ENCODE measurements at places on chromosomes 7 and 10.

DNA sequence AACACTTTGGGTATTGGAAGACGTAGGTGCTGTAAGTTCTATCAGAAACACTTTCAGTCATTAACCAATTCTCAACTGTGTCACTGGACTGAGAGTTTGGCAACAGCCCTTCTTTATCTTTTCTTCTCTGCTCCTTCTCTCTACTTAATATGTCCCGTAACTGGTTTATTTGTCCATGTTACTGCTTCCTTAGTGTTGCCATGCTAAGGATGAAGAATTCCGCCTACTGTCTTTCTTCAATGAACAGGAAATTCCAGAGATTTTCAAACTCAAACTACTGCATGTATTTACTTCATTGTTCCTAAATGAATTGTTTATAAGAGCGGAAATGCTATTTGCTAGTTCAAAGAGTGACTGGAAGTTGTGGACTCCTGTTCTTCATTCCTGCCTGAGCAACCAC, 143.7 kb downstream of the TAX1BP1 start:
- no peak for DNase-seq

DNA sequence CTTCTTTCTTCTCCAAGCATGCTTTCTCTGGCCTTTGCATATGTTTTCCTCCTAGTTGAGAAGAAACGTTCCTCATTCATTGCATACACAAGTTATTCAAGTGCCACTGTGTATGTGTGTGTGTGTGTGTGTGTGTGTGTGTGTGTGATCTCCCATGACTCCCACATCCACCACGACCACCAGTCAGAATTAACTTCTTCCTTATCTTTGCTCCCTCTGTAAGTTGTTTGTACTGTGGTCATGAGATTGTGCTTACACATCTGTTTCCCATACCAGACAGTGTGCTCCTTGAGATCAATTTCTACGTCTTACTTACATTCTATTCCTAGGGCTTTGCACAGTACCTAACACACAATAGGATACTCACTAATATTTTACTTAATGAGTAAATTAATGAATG, 22.4 kb upstream of the FAM13C start:
- no peak for DNase-seq

DNA sequence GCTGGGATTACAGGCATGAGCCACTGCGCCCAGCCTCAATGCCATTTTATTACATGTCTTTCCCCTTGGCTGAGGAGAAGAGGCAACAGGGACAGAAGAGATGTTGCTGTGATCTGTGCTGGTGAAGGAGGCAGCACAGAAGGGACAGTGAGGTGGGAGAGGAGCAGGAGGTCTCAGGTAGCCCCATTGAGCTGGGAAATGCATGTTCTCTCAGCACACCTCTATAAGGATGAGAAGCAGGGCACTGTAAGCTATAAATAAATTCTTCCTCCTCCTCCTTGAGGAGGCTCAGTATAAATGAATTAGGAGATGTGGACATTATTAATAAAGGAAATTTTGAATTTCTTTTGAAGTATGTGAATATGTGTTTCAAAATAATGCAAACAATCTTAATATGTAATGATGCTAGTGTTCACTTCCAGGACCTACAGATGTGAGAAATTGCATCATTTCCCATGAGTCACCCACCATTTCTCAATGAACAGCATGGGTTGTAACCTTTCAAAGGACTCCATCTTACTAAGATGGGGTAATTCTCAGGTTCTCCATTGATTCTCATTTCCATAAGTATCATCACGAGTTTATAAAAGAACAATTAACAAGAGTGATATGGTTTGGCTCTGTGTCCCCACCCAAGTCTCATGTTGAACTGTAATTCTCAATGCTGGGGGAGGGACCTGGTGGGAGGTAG, 88.9 kb upstream of the ODAD2 start:
- DNase-seq, result no peak

DNA sequence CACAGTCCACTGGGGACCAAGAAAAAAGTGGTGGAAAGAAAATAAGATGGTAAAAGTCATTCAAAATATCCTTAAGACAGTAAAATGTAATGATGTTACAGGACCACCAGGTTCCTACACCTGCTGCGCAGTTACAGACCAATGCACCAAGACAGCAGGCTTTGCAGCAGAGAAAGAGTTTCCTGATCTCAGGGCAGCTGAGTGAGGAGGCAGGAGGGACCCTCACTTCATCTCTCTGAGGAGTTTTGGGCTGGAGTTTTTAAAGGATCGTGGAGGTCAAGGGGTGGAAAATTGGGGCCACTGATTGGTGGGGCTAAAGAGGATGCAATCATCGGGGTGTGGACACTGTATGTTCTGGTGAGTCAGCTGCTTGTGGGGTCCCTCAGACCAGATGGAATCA, 100.0 kb downstream of the BMS1 start:
- DNase-seq, result no peak

GRCh38 chr10:122213766-122214165, 57.3 kb upstream of the BTBD16 start:
- DNase-seq, result no peak

- no peak for DNase-seq
Observed at GRCh38 chr7:51198654-51199053, 118.0 kb downstream of the COBL start.

GRCh38 chr10:110378006-110378405, 73.3 kb upstream of the SMNDC1 start:
- peak; percentile 55 for DNase-seq

DNA sequence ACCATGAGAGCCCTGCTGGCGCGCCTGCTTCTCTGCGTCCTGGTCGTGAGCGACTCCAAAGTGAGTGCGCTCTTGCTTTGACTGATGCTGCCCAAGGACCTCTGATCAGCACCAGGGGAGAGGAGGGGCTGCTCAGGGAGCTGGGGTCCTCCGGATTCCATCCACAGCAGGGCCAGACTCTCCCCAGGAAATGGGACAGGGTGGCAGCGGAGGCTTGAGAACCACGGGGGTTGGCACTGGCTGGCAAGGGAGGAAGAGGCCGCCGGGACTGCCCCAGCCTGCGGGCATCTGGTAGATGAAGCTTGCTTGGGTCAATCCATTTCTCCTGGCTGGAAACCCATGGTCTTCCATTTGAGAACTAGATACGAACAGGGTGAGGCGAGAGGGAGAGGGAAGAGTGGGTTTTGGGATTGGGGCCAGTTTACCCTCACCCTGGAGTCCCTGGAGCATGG, 647 bp downstream of the PLAU start:
- DNase-seq, result no peak

DNA sequence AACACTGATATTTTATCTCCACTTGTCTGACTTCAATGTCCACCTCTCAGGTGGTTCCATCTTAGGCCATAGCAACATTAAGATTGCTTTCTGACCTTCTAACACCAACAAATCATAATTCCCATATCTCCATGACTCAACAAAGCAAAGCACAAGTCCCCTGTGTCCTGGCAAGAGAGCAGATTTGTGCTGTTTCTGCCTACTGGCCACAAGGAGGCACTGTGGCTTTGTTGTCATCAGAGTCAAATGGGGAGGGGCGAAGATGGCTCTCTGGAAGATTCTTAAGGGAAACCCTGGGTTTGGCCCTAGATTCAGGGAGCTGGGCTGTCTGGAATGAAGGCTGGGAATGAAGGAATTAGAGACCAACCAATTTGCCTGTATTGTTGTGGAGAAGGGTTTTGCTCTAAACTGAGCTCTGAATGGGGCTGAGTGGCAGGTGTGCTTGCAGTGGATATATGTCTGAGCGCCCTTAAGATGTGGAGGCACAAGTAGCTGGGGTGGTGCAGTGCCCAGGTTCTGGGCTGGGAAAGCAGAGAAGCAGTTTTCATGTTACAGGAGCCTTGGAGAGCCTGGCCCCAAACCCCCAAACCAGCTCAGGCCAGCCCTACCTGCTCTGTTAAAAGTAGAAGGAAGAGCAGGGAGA, 154.8 kb upstream of the PRSS58 start:
- DNase-seq, result peak; percentile 59

GRCh38 chr10:35580423-35580770, 24.7 kb upstream of the GJD4 start:
- DNase-seq, result no peak

- no peak for DNase-seq
Observed at GRCh38 chr10:68578974-68579373, 18.8 kb downstream of the TET1 start.

DNA sequence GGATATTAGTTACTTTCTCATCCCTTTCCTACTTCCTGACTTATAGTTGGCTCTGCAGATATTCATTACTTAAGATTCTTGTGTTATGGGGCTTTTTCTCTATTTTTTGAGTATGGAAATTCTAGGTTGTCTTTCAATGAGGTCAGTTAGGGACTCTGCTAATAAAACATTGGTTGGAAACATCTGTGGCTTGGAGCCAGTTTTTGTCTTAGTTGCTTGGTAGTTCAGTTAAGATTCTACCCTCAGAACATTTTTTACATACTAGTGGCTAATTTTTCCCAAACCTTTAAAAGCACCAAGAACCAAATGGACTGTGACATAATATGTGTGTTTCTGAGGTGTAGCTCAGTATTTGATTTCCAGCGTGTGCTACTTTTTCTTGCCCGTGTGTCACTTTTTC, 305.6 kb upstream of the FZD1 start:
- DNase-seq, result no peak

- DNase-seq, result no peak
Observed at GRCh38 chr10:108323274-108323798, 1158.8 kb upstream of the SORCS1 start.

- DNase-seq, result peak; percentile 67
Observed at GRCh38 chr10:52216852-52217251, 97.2 kb upstream of the DKK1 start.

GRCh38 chr7:31047313-31048146, 4.6 kb upstream of the ADCYAP1R1 start:
- no peak for DNase-seq

DNA sequence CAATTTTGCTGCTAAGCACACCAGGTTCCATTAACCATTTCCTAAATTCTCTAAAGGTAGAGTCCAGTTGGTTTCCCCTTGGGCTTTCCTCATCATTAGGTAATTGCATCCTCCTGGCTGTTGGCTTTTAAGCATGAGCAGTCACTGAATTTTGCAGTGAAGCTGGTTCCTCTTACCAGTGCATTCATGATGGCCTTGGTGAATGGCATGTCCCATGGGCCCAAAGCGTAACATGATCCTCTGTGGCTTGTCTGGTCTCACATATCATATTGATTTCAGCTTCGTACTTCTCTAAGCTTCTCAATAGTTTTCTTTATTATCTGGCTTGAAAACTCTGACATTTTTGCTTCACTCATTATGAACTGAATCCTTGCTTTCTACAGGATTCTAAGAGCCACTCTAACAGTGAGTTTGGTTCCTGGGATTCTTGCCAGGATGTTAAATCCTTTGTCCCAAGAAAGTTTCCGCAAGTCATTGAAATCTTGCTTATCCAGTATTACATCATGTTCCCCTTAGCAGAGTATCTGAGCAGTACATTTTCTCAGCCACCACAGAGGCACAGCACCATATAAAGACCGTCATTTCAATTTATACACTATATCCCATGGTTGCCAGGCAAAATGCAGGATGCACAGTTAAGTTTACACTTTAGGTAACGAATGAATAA, 134.2 kb downstream of the PTN start:
- DNase-seq, result no peak

DNA sequence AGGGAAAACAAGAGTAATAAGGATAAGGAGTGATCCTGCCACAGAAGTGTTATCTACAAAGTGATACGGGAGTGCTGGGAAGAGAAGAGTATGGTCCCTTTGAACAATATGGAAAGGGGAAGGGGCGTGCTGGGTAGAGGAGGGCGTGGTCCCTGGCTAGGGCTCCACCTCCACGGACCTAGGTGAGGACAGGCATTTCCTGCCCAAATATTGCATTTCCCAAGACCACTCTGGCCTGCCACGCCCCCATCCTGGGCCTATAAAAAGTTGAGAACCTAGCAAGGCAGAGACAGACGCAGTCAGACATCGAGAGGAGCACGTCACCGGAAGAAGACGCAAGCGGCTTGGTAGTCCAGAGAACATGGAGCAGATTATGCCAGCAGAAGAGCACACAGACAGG, 22.8 kb downstream of the VSTM4 start:
- no peak for DNase-seq

DNA sequence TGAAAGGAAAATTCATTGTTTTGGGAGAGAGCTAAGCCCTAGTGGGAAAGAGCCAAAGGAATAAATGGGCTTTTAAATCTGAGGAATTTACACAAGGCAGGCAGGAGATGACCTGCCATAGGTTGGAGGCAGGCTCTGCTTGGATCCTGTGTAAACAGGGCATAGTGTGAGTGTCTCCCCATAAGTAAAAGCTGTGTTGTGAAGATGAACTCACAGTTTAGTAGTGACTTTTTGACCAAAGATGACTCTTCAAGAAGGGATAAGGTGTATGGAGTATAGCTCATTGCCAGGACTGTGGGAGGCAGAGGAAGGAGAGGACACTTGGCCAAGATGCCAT, 63.2 kb downstream of the KAT6B start:
- no peak for DNase-seq

- no peak for DNase-seq
Observed at GRCh38 chr7:37448011-37448635, 541 bp downstream of the ELMO1 start.

DNA sequence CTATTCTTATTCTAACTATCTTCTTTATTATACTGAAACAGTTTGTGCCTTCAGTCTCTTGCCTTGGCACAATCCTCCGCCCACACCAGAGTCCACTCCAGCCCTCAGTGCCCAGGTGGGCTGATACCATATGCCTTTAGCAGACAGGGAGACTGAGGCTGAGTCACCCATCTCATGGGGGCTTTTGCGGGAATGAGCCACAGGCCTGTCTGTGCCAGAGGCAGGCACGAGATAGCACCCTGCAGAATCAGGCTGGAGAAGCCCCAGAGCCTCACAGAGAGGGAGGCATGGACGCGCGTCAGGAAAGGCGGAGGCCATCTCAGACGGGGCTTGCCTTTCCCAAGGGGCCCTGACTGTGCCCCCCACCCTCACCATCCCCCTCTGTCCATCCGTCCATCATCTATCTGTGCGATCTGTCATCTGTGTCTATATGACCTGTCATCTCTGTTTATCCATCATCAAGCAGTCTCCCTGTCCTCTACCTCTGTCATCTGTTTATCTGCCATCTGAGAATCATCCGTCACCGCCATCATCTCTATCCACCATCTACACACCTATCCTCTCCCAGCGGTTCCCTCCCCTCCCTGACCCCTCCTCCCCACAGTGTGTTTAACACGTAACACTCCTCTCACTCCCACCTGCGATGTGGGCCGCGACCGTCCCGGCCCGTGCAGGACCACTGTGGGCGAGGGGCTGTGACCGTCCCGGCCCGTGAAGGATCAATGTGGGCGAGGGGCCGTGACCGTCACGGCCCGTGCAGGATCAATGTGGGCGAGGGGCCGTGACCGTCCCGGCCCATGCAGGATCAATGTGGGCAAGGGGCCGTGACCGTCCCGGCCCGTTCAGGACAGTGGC, 7.3 kb upstream of the ADAP1 start:
- DNase-seq, result no peak

DNA sequence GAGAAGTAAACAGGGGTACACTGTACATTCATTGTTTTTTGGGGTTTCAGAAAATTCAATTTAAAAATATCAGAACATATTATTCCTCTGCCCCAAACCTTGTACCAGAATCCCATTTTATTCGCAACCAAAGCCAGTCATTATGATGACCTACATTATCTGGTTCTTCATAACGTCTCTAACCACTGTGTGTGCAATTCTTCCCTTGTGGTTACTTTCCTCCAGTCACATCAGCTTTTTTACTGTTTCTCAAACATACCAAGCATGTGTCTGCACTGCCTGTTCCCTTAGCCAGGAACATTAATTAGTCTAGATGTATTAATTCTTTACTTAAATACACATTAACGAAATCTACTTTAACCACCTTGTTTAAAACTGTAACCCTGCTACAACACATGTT, 64.8 kb downstream of the THSD7A start:
- DNase-seq, result no peak
